H4 (cell line): ENCODE measurements at places on chromosomes 12 and 14. TPM values are rescaled to one million over a fixed set of nuclear protein-coding genes. Genes with fewer than 3 reads are reported as not detected.
A peak's percentile ranks its signal among the peaks of the same experiment; 100 is the strongest.

- no peak for DNase-seq
Measured at GRCh38 chr12:27828196-27828595, 48.2 kb upstream of the MANSC4 start.

DNA sequence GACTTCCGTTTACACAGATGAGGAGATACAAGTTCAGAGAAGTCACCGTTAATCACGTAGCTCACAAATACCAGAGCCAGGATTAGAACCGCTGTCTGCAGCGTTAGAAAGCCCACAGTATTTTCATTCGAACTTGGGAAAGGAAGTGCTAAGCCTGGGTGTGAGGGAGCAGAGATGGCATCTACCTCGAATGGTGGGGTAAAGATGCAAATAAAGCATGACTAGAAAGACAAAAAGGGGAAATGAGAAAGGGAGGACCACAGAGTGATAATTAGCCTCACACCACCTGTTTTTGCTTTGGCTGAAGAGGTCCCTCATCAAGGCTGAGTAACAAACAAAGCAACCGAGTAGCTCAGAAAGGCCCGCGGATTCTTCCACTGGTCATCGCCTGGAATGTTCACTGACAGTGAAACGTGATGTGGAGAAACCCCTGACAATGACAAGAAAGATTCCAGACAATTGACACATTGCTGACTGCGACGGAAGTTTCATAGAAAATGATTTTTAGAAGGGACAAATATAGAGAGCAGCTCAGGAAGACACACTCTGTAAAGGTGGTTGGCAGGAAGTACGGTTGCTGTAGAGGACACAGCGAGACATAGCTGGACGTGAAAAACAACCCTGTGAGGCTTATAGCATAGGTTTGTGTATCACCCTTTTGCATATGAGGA lies 31.5 kb upstream of the BHLHE41 start:
- DNase-seq = no peak

- peak; percentile 62 for DNase-seq
Measured at GRCh38 chr12:121858662-121859572, at the start of gene HPD. TSS of gene HPD (minus strand) at chr12:121858859. CDS start at chr12:121858823, 36 bp downstream.

GRCh38 chr14:22336031-22336430 lies 253.0 kb downstream of the DAD1 start:
- DNase-seq = no peak

- DNase-seq = no peak
Measured at GRCh38 chr14:22981090-22981875, 1.1 kb downstream of the AJUBA start.

GRCh38 chr14:75342762-75343599 lies 64.4 kb downstream of the FOS start:
- no peak for DNase-seq

- no peak for DNase-seq
Measured at GRCh38 chr12:130649101-130650045, 66.7 kb downstream of the RIMBP2 start.

- DNase-seq = peak; percentile 66
Measured at GRCh38 chr12:15532364-15532977, 210.2 kb downstream of the PTPRO start.

DNA sequence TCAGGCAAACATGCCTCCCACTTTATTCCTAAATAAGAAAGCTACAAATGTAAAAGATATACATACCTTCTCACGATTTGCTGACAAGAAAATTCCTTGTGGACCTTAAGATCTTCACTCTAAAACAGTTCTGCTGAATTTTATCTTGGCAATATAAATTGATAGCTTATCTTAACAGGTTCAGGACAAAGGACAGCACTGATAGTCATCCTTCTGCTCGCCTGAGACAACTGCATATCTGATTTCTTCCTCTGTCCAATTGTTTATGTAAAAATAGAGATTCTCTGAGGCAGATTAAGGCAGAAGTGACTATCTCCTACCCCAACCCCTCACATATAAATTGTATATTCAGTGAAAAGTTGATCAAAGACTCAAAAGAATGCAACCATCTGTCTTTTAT lies 44.9 kb downstream of the CAPZA3 start:
- DNase-seq = no peak

GRCh38 chr12:84726780-84727179 lies 185.8 kb downstream of the SLC6A15 start:
- no peak for DNase-seq

TAS2R14 gene
- total RNA-seq = 1.6 and 3.3 TPM in 2 replicates

PDE3A gene
- total RNA-seq = 7.2 and 8.9 TPM in 2 replicates

KRT72 gene
- total RNA-seq = not detected in 2 replicates

CLEC1A gene
- total RNA-seq = 0.50 and 1.4 TPM in 2 replicates
